ENCODE measurements at places on chromosomes 12 and 14.

- no peak for DNase-seq
Observed at GRCh38 chr14:34368971-34369647, 92.9 kb downstream of the SPTSSA start.

DNA sequence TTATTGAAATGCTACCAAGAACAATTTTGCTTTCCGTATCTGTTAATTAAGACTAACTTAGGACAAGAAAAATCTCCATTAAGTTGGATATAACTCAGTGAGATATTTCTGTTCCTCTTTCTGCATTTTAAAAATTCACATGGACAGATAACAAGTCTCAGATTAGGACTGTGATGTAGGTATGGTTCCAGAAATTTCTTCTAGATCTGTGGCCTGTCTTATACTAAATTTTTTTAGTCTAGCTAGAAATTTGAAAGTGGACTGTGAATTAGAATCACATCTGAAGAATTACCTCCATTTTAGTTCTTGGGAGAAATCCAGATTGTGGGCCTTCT, 41.6 kb downstream of the USP15 start:
- no peak for DNase-seq

DNA sequence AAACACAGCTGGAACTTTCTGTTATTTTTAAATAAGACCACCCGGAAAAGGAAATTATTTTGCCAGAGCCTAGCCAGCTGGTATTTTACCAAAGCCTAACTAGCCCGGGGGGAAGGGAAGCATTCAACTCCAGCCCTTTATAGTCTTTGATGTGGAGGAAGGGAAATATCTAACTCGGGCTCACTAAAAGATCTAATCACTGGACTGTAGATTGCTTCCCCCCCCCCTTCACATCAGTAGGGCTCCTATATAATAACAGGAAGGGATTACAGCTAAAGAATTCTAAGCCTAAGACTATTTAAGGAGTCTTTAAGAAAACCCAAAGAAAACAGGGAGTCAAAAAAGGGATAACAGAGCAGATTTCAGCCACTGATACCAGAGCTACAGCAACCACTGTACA, 431.1 kb downstream of the KCNH5 start:
- DNase-seq: peak; percentile 7

DNA sequence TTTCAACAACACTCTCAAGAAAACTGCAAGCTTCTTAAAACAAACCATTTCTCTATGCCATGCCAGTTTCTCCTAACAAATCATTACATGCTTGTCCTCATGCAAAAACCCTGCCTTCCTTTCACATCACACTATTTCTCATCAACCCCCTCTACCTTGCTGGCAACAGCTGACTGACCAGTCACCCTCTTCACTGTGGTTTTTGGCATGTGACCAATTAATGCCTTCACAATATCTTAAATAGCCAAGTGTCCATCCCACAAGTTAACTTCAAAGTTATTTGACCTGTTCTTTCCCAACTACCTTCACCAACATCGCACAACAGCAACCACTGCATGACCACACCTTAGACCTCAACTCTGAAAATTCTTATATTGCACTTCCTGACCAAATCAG, 159.6 kb downstream of the CEP128 start:
- DNase-seq: peak; percentile 23

GRCh38 chr14:50045039-50045711, 71.2 kb downstream of the VCPKMT start:
- DNase-seq: peak; percentile 33

GRCh38 chr12:114131824-114132223, 165.7 kb upstream of the RBM19 start:
- no peak for DNase-seq
